ENCODE measurements at places on chromosomes 6 and 20.

DNA sequence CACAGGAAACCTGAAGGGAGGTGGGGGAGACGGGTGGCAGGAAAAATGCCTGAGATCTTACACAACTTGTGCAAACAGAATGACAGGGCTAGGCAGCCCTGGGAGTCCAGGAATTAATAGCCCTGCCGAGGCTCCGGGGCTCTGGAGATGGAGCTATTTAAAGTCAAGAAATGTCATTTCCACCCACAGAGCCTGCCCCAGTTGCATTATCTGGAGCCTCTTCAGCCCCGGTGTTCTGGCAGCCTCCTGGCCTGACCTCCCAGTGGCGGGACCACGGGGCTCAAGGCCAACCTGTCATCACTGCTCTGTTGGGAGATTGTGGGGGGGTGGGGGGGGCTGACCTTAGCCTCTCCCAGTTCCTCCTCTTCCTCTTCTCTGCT, 28.5 kb upstream of the SCUBE3 start:
- no peak for DNase-seq

DNA sequence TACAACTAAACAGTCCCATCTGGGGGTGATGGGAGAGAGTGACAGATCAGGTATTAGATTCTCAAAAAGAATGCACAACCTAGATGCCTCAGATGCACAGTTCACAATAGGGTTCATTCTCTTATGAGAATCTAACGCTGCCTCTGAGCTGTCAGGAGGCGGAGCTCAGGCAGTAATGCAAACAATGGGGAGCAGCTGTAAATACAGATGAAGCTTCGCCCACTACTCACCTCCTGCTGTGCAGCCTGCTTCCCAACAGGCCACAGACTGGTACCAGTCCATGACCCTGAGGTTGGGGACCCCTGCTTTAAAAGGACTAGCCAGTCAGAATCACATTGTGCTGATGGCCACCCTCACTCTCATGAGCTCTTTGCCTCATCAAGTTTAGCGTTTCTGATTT, 247.0 kb upstream of the KCNQ5 start:
- no peak for DNase-seq

GRCh38 chr6:43746071-43746470, 23.9 kb upstream of the VEGFA start:
- DNase-seq, result no peak

DNA sequence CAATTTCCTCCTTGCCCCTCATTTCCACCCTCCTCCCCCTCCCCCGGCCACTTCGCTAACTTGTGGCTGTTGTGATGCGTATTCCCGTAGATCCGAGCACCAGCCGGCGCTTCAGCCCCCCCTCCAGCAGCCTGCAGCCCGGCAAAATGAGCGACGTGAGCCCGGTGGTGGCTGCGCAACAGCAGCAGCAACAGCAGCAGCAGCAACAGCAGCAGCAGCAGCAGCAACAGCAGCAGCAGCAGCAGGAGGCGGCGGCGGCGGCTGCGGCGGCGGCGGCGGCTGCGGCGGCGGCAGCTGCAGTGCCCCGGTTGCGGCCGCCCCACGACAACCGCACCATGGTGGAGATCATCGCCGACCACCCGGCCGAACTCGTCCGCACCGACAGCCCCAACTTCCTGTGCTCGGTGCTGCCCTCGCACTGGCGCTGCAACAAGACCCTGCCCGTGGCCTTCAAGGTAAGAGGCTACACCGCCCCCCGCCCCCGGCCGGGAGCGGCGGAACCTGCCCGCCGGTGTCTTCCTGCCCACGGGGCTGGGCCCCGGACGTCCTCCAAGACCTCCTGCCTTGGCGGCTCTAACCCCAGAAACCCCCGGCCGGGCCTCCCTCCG, 44.9 kb upstream of the SUPT3H start:
- DNase-seq, result no peak

- DNase-seq, result peak; percentile 19
Measured at GRCh38 chr6:127971945-127972391, 71.1 kb upstream of the THEMIS start.

- no peak for DNase-seq
Measured at GRCh38 chr20:37567331-37567665, 39.6 kb upstream of the BLCAP start.

GRCh38 chr20:51195419-51195901, 172.6 kb upstream of the KCNG1 start:
- DNase-seq, result no peak

Data from stimulated activated CD8-positive, alpha-beta memory T cell treated with anti-CD3 and anti-CD28 coated beads, Interleukin-4, amount 100 ng/mL, for 1 hour (primary cell).